ENCODE measurements at places on chromosomes 11 and 22.

DNA sequence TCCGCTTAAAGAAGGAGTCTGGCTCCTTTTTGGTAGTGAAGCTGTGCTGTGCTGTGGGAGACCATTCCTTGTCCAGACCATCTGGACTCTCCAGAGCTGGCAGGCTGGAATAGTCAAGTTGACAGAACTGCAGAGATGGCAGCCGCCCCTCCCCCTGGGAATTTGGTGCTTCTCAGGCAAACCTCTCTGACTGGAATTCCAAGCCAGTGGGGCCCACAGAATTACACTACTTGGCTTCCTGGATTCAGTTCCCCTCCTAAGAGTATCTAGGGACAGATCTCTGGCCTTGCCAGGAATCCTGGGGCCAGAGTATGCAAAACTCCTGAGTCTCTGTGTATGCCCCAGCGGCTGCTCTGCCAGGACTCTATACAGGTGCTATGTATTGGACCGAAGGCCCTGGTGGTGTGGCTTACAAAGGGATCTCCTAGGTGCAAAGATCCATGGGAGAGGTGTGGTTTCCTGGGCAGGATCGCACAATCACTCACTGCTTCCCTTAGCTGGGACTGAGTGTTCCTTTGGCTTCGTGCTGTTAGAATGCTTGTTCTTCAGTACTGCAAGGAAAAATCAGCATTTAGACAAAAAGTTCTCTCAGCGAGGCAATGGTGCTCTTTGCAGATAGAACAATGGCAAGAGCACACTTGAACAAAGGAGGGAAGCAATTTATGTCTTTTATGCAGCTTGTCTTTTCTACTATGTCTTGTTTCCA, 86.8 kb downstream of the PRMT3 start:
- no peak for DNase-seq

DNA sequence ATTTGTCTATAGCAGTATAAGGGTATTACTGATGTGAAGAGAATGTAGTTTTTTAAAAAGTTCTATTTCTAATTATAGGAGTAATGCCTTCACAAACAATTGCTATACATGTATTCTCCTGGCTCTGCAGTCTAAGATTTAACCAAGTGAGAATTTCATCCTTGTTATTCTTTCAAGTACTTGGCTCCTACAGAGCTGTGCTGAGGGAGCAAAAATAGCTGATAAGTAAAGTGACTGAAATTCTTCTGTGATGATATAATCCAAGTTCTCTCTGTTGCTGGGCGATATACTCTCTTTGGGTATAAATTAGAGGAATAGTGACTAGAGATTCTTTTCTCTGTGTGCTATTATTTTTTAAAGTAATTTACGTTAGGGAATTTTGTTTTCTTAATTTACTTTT, 68.0 kb downstream of the PGR start:
- DNase-seq, result no peak

DNA sequence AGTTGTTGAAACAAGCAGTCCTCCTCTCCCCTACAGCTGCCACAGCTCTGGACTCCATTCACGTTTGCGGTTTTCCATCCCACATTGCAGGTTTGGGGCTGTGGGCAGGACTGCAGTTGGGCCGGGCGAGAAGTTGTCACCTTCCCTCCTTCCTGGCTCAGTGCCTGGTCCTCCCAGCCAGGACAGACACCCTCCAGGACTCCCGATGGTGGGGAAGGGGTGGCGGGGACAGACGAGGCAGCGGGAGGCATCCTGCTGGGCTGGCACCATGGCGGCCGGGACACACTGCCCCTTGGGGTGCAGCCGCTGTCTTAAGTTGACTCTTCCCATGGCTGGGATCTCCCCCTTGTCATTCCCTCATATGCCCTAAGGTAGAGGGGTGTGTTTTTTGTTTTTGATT, 615.2 kb downstream of the BRD1 start:
- no peak for DNase-seq

DNA sequence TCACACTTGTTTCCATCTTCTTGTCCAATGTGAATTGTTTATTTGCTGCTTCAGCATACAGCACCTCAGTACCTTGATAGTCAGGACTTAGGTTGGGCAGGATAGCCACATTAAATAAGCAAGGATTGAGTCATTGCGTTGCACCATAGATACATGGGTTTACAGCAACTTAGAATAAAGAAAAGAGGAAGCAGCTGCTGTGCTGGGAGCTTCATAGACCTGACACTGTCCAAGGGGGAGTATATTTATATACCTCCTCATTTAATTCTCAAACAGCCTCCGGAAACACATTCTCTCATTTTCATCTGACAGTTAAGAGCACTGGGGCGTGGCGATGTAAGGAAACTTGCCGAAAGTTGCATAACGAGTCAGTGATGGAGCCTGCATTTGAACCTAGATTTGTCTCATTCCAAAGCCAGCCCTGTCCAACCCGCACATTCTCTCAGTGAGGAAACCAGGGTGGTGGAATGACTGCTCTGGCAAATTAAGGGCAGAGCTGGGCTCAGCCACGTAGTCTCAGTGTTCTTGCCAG, 42.2 kb downstream of the UBASH3B start:
- no peak for DNase-seq

DNA sequence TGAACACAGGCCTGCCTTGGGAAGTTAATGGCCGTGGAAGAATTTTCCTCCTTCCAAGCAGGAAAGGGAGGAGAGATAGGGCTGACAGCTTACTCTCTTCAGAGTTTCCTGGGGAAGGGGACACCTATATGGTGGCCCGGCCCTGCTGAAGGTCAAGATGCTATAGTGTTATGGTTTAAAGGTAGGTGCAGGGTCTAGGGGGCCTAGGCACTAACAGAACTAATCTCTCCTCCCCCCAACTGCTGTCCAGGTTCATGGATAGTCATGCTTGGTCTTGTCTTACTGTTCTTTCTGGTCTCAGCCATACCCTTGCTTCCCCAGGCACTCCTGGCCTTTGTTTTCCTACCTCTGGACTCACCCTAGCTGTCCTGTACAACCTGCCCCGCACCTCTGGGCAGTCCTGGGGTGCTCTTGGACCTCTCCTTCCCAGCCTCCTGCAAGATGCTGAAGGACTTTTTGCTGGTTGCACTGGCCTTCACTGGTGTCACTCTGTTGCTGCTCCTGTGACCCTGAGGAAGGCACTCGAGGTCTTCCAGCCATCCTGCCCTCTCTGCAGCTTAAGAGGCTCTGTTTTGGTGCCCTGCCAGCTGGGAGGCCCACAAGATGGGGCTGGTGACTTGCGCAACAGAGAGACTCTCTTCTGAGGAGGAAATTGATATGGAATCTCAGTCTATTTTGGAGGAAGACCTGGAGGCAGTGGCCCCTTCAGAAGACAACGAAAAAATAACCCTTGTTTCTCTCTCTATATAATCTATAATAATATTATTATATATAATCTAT, 17.9 kb downstream of the SEC14L3 start:
- DNase-seq, result no peak

DNA sequence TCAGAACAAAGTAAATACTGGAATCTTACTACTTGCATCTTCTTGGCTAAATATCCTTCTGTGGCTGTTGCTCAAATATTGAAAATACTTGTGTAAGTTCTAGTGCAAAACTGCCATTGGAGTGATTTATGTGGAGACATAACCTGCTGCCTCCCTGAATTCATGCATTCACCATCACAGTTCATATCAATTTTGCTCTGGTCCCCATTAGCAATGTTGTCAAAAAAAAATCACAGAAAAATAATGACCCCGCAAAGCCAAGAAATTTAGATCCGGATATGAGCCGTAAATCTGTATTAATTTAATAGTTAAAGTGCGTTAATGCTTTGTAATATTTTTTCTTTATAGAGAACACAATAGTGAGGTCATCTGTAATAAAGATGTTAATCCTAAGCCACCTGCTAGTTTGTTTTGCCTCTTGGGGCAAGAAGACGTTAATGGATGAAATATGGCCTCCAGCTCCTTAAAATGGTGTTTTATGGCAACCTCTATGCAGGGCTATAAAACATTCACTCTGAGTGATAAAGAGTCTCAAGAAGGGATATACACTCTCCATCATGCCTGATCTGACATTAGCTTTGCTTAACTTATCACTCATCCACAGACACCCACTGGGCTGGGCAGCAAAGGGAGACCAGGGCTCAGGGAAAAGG, 255.9 kb downstream of the INSC start:
- no peak for DNase-seq

GRCh38 chr22:47846206-47846605, 1083.8 kb downstream of the TBC1D22A start:
- DNase-seq, result no peak

DNA sequence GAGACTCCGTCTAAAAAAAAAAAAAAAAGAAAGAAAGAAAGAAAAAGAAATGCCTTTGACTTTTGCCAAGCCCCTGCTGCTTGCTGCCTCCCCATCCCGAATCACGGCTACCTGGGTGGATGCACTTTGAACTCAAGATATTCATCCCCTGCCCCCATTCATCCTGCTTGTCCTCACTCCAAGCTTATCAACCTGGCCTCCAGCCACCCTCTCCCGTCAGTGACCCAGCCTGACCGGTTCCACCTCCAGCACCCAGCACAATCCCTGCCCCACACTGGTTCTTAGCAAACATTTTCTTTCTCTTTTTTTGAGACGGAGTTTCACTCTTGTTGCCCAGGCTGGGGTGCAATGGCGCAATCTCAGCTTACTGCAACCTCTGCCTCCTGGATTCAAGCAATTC, 44.4 kb downstream of the CYTH4 start:
- no peak for DNase-seq

- no peak for DNase-seq
These were observed 76.7 kb downstream of the FAR1 start for GRCh38 chr11:13745165-13745564.

GRCh38 chr11:11788063-11788710, 53.6 kb upstream of the USP47 start:
- DNase-seq, result no peak

DNA sequence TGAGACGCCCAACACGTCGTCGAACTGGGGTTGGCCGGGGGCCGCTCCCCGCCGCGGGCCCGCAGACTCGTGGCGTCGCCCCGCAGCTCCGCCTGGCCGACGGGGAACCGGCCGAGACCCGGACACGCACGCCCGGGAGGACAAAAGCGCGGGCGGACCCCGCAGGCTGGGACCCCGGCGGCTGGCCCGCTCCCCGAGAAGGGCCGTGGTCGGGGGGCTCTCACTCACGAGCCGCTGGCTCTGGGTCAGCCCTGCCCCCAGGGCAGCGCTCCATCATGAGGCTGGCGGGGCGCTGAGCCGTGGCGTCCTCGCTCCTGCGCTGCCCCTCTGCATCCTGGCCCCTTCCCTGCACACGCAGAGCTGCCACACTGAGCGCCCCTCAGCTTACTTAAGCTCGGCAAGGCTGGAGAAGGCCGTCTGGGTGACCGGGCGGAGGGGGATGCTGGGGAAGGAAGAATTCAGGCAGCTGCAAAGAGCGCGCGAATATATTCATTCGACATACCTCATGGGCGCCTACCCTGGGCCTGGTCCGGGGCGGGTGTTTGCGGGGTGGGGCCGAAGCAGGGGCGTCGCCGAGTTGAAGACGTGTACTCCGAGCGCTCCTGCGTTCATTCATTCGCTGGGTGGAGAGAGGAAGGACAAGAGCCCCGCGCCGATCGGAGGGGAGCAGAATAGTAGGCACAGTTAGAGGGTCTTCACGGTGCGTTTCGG, 579 bp upstream of the CYB5R2 start:
- no peak for DNase-seq

GRCh38 chr11:2202900-2203439, 31.4 kb upstream of the TH start:
- no peak for DNase-seq

GRCh38 chr22:49645791-49646550, 181.7 kb downstream of the BRD1 start:
- no peak for DNase-seq

DNA sequence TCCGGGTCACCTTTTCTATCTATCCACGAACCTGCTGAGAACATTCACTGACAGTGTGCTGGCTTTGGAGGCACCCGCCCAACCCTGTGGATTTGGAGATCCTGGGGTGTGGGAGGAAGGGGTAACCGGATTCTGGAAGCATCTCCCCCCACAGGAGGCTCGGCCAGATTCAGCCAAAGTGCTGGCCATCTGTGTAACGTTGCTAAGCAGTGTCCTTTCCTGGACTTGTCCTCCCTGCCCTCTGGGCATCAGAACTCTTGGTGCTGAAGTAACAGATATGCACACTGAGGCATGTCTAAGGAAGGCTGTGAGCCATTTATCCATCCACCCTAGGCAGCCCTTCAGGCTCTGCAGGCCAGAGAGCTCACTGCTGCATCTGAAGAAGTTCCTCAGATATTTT, 85.7 kb downstream of the SNX19 start:
- DNase-seq, result no peak

- no peak for DNase-seq
These were observed at the start of gene LDHAL6A for GRCh38 chr11:18455686-18456372. LDHAL6A (plus strand) TSS chr11:18455856; CDS start chr11:18456681, 825 bp downstream.

GRCh38 chr11:92425127-92425526, 200.5 kb downstream of the FAT3 start:
- DNase-seq, result no peak

GRCh38 chr11:88202498-88202897, 27.3 kb upstream of the RAB38 start:
- DNase-seq, result no peak

GRCh38 chr11:17211286-17211685, 3.5 kb upstream of the PIK3C2A start:
- no peak for DNase-seq
